ENCODE measurements at places on chromosomes 2 and 18. TPM values are rescaled to one million over a fixed set of nuclear protein-coding genes. Genes with fewer than 3 reads are reported as not detected.
A peak's percentile ranks its signal among the peaks of the same experiment; 100 is the strongest.

DNA sequence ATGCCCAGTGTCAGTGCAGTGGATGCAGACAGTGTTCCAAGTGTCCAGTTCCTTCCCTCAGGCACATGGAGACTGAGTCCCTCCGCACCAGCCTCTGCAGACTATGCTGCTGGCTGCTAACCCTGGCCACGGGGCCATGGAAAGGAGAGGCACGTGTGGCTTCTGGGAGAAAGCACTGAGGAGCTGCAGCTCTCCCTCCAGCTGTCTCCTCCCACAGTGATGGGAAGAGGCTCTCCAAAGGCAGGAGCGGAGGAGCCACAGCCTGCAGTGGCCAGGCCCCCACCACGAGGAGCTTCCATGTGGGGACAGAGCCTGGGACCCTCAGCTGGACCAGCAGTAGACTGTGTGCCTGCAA is 141.1 kb downstream of the NDUFA10 start:
- no peak for DNase-seq

The MSTN gene
- 2.1 TPM for polyA plus RNA-seq

The ALLC gene
- not detected for polyA plus RNA-seq

DNA sequence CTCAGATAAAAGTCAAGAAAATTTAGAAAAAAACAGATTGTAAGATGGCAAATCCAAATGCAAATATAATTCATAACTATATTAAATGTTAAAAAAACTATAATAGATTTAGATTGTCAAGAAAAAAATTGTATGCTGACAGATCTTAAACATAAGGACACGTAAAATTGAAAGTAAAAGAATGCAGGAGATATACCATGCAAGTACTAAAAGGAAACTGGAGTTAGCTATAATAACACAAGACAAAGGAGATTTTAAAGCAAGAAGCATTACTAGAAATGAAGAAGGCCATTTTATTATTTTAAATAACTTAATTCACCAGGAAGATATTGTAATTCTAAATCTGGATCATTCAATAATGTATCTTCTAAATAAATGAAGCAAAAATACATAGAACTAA is 48.3 kb downstream of the TTC21B start:
- DNase-seq, result no peak

The SERPINB2 gene
- polyA plus RNA-seq, result not detected

- DNase-seq, result no peak
Observed at GRCh38 chr18:9001209-9001608, 101.3 kb upstream of the NDUFV2 start.

DNA sequence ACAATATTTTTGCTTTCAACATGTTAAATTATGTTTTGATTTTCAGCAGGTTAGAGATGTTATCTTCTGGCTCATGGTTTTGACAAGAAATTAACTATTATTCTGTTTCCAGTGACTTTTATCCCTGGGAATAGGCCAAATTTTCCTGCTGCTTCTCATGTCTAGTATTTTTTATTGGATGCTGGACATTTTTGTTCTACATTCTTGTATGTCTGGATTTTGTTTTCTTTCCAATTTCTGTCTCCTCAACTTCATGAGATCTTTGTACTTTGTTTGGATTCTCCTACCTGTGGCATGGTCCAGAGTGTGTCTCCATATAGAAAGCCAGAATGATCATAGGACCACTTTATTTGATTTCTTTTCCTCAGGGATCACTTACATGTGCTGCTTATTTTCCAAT is 33.1 kb upstream of the MYO1B start:
- DNase-seq, result no peak

DNA sequence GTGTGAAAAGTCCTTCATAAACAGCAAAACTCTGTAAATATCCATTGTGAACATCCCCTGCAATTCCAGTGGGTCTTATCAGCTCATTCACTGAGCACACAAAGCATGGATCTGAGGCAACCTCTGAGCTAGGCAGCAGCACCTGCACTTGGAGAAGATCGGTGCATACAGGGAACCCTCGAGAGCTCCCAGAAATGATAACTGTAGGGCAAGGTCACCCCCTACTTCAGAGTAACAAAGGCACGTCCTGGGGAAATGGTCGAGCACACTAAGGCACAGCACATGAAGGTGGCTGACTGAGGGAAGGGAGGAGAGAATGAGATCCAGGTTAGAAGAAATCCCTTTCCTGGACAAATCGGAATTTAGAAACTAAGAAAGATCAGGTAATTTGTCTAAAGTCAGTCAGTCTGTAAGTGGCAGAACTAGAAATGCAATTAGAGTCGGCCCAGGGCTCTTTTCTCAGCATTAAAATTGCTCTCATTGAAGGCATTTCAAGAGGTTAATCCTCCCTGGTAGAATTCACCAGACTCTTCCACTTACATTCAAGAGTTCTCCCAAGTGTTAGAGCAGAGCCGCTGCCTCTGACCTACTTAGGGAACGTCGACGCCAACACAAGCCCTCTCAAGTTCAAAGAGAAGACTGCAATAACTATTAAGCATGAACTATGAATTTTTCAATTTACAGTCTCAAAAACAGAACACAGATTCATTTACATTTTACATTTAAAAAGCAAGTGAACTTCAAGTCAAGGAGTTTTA is 45.9 kb downstream of the PXDN start:
- no peak for DNase-seq

The CSRNP3 gene
- 9.7 TPM for polyA plus RNA-seq

DNA sequence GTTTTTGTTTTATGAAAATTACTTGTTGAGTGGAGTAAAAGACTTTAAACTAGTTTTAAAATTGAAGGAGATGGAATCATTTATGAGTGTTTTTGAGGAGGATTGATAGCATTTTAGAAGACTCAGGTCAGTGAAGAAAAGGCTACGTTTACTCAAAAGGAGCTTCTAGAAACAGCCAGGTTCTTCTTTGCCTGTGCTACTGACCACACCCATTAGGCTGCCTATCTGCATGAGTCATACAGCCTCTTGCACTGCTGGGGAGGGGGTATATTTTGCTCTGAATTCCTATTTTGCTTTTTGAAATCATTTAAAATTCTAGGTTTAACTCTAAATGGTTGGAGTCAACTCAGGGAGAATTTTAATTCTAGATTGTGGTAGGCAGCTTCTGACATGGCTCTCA is 22.3 kb downstream of the EFEMP1 start:
- DNase-seq, result no peak

DNA sequence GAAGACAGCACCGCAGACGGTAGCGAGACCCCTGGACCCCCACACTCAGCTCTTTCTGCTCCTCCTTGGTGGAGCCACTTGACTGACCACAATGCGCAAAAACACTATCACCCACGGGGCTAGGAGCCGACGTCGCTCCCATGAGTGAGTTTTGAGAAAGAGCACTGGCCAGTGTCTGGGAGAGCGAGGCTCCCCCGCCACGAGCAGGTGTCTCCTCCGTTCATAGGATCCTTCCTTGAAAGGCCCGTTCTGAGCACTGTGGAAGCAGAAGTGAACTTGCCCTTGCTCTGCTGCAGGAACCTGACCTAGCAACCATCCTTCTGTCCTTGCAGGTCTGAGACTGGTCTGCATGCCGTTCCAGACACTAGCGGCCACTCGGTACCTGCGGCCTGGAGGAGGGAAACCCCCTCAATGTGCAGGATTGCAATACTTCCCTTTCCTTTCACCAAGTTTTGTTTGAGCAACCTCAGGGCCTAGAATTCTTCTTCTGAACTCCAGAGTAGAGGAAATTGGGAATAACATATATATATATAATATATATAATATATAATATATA is 12.9 kb upstream of the ZNF516 start:
- no peak for DNase-seq

- DNase-seq, result no peak
Observed at GRCh38 chr2:31223026-31223425, 5.7 kb upstream of the CAPN14 start.

DNA sequence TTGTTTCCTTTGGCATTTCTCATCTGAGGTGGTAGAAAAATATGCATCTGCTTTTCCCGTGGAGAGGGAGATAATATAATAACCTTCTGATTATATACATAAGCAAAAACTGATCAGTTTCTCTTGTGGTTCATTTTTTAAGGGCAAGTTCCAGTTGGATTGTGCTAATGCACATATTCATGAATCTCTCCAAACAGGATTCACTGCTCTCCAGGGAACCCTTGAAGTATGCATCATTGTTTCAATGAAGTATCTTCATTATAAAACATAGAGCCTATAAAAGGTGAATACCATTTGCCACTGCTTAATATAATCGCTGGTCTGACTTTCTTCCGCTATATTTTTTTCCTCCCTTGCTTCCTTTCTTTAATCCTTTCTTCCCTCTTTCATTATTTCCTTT is 384.7 kb downstream of the FIGN start:
- DNase-seq, result no peak

The ARL6IP6 gene
- polyA plus RNA-seq, result 66.6 TPM

GRCh38 chr18:13216711-13217465 is 1.7 kb upstream of the LDLRAD4 start:
- peak; percentile 43 for DNase-seq

Measured in right renal cortex interstitium (tissue), 3 donors.